ENCODE measurements at places on chromosomes 11 and 22.

DNA sequence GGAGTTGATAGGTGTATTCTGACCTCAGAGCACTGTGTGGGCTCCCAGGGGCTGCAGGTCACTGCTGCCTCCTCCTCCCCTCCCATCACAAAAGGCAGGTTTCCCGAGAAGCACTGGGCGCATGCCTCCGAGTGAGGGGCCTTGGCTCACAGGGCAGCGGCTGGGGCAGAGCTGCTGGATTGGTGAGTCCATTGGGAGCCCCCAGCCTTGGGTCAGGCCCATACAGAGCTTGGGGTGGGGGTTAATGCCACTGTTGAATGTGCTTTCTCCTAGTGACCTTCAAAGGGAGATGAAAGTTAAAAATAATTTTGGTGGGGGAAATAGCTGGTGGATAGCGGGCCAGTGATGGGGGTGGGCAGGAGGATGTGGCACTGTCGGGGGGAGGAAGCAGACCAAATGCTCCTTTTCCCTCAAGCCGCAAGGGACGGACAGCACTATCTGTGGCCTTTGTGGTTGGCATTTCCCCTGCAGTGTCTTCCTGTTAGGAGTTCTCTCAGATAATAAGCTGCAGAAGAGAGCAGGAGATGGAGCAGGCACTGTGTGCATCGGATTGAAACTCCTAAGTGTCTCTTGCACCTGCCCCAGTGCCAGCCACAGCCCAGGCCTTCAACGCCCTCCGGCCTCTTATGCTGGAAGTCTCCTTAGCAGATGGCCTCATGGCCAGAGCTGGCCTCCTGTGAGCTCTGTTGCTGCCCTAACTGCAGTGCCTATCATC, 3.2 kb downstream of the TUBA8 start:
- DNase-seq = no peak

DNA sequence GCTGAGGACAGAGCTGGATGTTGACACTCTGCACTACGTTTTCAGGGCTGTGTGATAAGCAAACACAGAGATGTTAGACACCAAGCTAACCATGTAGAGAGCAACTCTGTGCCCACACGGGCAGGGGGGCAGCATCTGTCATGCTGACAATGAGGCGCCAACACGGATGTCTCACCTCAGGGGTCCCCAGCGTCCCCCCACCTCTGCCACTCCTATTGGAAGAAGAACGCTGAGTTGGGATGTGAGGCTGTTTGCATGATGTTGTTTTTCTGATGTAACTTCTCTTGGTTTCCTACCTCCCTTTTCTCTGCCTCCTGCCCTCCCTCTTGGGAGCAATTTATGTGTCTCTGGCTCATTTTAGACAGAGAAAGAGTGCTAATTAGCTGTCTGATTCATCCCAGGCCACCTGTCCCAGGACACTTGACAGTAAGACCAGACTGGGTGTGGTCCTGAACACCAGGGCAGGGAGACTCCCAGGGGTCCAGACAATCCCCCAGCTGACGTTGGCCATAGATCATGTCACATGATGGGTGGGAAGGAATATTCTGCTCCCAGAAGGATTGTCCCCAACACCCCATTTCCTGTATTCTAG, 89.2 kb upstream of the NCAM1 start:
- DNase-seq = no peak

DNA sequence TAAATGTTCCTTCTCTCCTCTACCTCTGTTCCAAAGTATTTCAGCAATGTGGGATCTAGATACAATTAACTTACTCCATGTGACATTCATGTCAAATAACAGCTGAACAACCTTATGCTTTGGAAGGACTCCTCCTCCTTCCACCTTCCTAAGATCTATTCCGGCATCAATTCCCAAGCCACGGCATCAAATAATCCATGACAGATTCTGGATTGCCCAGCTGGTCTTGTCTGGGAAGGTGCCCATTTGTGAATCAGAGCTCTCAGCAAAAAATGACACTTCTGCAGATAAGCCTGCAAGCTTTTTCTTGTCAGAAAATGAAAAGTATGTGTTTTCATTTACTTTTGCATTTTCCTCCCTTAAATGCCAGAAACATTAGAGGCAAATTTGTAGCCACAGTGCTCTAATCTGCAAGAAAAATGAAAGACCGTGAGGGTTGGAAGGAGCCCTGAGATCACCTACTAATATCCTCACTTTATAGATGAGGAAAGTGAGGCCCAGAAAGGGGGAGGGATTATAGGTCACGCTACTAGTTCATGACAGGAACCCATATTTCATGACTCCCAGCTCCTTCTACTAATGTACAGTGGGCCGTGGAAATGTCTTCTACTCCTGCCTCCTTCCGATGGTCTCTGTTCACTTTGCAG, 124.0 kb downstream of the ME3 start:
- no peak for DNase-seq

DNA sequence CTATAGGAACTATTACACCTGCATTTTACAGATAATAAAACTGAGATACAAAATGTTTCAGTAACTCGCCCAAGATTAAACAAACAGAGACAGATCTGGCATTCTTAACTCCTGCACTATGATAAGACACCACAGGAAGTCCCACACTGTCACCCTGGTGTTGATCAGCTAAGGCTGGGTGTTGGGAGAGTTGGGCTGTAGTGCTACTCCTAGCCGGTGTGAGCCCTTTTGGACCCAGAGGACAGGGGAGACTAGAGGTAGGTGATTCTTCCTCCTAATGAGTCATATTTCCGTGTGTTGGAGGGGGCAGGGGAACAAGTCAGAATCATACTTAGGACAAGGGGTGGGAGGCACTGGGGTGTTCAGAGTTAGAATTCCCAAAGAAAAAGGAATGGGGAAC, 353.2 kb upstream of the TENM4 start:
- DNase-seq = no peak

- no peak for DNase-seq
Observed at GRCh38 chr22:34122042-34122441, 201.8 kb upstream of the LARGE1 start.

- DNase-seq = no peak
Observed at GRCh38 chr22:21761086-21761485, 25.5 kb upstream of the YPEL1 start.

- DNase-seq = no peak
Observed at GRCh38 chr11:44979543-44980399, 29.1 kb upstream of the TP53I11 start.

- DNase-seq = no peak
Observed at GRCh38 chr11:6268820-6269219, 9.2 kb downstream of the CCKBR start.
